ENCODE measurements at places on chromosomes 4 and X.

GRCh38 chr4:55499495-55499894 is 47.2 kb downstream of the CLOCK start:
- no peak overlapping the region for H3K4me3 ChIP-seq
- no peak overlapping the region for H3K27ac ChIP-seq
- H3K27me3 ChIP-seq = no peaks in the 10 kb centered on the region
- peaks cover 3% of the 10 kb centered on the region for H3K36me3 ChIP-seq
- peaks cover 2% of the 10 kb centered on the region for H3K4me1 ChIP-seq

GRCh38 chrX:118271775-118272174 is 74.1 kb upstream of the WDR44 start:
- H3K27me3 ChIP-seq = no peaks in the 10 kb centered on the region
- no peak overlapping the region for H3K4me3 ChIP-seq
- no peak for DNase-seq
- no peaks in the 10 kb centered on the region for H3K36me3 ChIP-seq
- no peak overlapping the region for H3K27ac ChIP-seq

DNA sequence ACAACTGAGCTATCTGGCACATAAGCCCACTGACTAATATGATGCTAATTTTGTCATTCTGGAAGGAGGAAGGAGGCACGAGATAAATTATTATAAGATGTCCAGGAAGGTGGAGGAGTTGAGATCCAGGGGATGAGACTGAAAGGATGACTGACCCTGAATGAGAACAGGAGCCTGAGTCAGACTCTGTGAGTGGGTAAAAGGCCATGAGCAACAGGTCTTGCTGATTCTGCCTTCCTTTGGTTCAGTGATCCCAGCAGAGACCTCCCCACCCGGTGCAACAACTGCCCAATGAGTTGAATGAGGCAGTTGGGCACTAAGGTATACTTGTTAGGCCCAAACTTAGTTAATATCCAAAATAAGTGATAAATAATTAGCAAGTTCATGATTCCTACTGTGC is 238.1 kb upstream of the GPC4 start:
- DNase-seq = no peak
- H3K4me3 ChIP-seq = no peak overlapping the region
- no peaks in the 10 kb centered on the region for H3K27me3 ChIP-seq
- H3K4me1 ChIP-seq = no peaks in the 10 kb centered on the region
- no peak overlapping the region for H3K27ac ChIP-seq
- H3K36me3 ChIP-seq = no peaks in the 10 kb centered on the region

DNA sequence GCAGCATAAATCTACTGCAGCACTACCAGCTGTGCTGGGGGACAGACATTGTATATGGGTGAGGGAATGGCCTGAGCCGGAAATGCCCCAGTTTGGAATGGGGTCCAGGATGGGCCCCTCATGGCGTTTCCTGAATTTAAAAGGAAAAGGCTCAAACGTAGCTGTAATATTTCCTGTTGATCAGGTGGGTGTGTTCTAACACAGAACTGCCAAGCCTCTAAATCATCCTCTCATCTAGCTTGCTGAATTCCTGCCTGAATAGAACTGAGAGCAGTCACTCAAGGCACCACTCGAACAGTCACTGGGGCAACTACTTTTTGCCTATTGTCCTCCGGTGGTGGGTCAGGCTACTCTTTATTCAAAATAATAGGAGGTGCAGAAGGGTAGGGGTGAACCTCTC is 28.7 kb downstream of the ADH6 start:
- H3K27ac ChIP-seq = no peak overlapping the region
- H3K4me1 ChIP-seq = no peaks in the 10 kb centered on the region
- no peak for DNase-seq
- H3K4me3 ChIP-seq = no peak overlapping the region

DNA sequence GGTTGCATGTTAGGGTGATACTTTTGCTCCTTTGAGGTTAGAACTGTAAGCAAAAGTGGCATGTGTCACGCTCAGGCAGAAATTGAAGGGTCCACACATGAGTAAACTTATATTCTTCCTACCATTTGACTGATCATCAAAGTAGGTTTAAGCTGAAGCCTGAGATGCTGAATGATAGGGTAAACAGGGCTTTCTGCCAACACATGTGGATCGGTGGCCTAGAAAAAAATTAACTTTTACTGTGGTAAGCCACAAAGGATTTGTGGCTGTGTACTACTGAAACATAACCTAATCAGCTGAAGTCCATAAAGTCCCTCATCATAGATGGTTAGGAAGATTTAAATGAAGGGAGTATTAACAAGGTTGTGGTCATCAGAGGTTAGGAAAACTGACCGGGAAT is 1070.1 kb downstream of the STPG2 start:
- H3K36me3 ChIP-seq = no peaks in the 10 kb centered on the region
- no peak overlapping the region for H3K4me3 ChIP-seq
- H3K27me3 ChIP-seq = no peaks in the 10 kb centered on the region
- no peak for DNase-seq
- no peaks in the 10 kb centered on the region for H3K4me1 ChIP-seq

DNA sequence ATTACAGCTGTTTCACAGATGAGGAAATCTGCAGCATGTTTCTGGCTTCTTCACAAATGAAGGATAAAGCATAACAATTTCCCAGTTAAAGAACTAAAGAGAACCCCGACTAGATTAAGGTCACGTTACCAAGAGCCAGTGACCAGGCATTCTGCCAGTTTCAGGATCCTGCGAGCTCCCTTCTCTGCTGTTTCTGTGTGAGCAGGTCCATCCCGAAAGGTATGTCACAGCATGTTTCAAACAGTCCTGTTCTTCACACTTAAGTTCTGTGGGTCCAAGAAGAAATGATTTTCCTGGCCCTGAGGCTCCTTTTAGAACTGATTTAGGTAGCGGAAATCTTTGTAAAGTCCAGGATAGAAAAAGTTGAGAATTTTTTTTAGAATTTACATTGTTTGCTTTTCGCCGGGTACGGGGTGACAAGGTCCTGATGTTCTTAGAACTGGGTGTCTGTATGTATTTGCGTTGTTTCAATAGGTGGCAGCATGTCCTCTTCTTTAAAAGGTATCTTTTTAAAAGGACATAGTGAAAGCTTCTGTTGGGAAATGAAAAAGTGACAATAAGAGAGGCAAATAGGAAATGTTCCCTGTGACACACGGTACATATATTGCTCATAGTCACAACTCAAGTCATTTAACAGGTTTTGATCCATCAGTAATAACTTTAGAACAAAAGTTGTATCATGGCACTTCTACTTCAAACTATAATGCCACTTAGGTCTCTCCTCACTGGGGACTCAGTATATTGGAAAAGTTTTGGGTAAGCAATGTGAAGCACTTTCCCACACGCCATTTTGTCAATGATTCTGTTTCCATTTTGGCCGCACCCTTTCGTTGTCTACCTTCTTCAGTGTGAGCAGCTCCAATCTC is 18.4 kb downstream of the IL21 start:
- DNase-seq = no peak
- H3K4me3 ChIP-seq = peak overlapping the region; percentile 23
- no peak overlapping the region for H3K27ac ChIP-seq
- no peaks in the 10 kb centered on the region for H3K36me3 ChIP-seq

- DNase-seq = no peak
- H3K27me3 ChIP-seq = no peaks in the 10 kb centered on the region
- no peak overlapping the region for H3K27ac ChIP-seq
- H3K4me3 ChIP-seq = no peak overlapping the region
- H3K36me3 ChIP-seq = peaks cover 27% of the 10 kb centered on the region
Measured at GRCh38 chr4:87353592-87353991, 30.9 kb upstream of the HSD17B13 start.

DNA sequence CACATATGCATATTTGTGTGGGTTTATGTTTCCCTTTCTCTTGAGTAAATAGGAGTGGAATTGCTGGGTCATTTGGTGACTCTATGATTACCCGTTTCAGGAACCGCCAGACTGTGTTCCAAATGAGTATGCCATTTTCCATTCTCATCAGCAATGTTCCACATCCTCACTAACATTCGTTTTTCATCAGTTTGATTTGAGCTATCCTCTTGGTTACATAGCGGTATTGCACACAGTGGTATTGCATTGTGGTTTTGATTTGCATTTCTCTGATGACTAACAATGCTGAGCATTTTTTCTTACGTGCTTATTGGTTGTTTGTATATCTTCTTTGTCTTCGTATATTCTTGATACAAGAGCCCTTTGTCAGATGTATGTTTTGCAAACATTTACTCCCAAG is 218.0 kb upstream of the AMOT start:
- DNase-seq = no peak
- H3K27ac ChIP-seq = no peak overlapping the region
- H3K36me3 ChIP-seq = no peaks in the 10 kb centered on the region
- no peak overlapping the region for H3K4me3 ChIP-seq

DNA sequence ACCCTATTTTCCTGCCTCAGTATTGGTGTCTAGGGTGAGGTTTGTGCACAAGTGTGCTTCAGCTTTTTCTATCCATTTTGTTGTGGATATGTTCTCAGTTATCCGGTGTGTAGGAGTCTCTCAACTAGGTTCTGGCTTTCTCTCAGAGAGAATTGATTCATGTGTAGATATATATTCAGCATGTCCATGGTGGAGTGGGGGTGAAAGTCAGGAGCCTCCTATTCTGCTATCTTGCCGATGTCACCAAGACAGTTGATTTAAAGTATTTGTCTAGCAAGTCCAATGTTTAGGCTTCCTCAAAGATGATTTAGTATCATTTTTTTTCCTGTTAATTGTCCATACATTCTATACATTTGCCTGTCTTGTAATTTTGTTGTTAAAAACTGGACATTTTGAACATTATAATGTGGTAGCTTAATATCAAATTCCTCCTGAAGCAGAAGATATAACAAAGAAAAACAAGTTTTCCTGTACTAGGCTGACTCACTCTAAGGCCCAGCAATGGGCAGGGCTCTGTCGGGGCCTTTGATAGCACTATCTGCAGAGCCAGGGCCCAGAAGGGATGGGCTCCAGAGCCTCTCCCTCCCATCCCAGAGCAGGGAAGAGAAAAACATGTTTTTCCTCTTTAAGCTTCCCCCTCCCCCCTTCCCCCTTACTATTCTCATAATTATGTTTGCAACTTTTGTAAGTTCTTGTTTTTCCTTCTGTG is 37.6 kb downstream of the GLUD2 start:
- no peak for DNase-seq
- H3K4me3 ChIP-seq = no peak overlapping the region
- H3K27me3 ChIP-seq = no peaks in the 10 kb centered on the region
- no peak overlapping the region for H3K27ac ChIP-seq
- no peaks in the 10 kb centered on the region for H3K4me1 ChIP-seq
- H3K36me3 ChIP-seq = no peaks in the 10 kb centered on the region

GRCh38 chrX:153818571-153819383 is 11.6 kb downstream of the PDZD4 start:
- peak; percentile 51 for DNase-seq
- no peaks in the 10 kb centered on the region for H3K36me3 ChIP-seq
- peaks cover 29% of the 10 kb centered on the region for H3K4me1 ChIP-seq
- no peak overlapping the region for H3K27ac ChIP-seq
- peaks cover 18% of the 10 kb centered on the region for H3K27me3 ChIP-seq
- peak overlapping the region; percentile 57 for H3K4me3 ChIP-seq

DNA sequence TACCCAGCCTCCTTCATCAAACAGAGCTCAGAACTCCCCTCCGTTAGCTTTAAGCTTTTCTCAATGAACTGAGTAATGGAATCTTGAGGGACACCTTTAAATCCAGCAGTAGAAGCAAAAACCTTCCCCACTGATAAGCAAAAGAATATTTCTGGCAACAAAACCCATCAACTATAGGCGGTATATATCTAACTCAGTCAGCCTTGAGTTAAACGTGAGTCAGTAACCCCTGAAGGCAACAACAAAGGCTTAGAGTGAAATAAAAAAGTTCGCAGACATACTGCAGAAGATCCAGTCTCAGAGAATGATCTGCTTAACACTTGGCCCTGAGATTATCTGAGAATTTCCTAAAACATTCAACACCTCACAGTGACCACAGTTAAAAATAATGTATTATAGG is 77.2 kb downstream of the DMD start:
- no peaks in the 10 kb centered on the region for H3K4me1 ChIP-seq
- DNase-seq = no peak
- no peak overlapping the region for H3K27ac ChIP-seq
- no peak overlapping the region for H3K4me3 ChIP-seq

GRCh38 chr4:10605031-10605430 is 79.5 kb downstream of the CLNK start:
- no peaks in the 10 kb centered on the region for H3K4me1 ChIP-seq
- H3K27ac ChIP-seq = no peak overlapping the region
- H3K27me3 ChIP-seq = no peaks in the 10 kb centered on the region
- no peak overlapping the region for H3K4me3 ChIP-seq
- DNase-seq = no peak

DNA sequence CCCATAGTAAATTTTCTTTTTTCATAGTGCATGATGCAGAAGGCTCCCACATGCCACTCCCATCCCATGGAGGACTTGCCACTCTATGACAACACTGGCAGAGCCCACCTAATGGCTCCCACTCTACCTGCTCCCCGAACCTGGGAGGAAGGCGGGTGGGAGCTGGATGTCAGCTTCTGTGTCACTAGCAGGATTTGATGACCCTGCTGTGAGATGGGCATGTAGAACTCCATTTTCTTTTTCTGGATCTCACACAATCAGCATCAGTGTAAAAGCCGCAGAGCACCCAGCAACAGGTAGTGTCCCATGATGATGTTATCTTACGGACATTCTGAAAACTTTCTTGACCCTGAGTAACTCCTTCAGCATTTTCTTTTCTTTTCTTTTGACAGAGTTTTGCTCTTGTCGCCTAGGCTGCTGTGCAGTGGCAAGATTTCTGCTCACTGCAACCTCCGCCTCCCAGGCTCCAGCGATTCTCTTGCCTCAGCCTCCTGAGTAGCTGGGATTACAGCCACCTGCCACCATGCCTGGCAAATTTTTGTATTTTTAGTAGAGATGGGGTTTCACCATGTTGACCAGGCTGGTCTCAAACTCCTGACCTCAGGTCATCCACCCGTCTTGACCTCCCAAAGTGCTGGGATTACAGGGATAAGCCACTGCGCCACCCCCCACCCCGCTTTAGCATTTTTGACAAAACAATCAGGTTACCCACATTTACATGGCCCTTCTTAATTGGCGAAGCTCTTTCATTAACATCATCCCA is 15.0 kb upstream of the ADH1A start:
- no peak overlapping the region for H3K27ac ChIP-seq
- no peaks in the 10 kb centered on the region for H3K27me3 ChIP-seq
- no peak for DNase-seq

GRCh38 chr4:45358573-45359506 is 632.5 kb upstream of the GNPDA2 start:
- DNase-seq = no peak
- H3K27ac ChIP-seq = no peak overlapping the region
- H3K4me1 ChIP-seq = no peaks in the 10 kb centered on the region
- no peaks in the 10 kb centered on the region for H3K36me3 ChIP-seq

GRCh38 chr4:113962016-113962347 is 17.5 kb downstream of the ARSJ start:
- H3K4me1 ChIP-seq = no peaks in the 10 kb centered on the region
- no peak overlapping the region for H3K27ac ChIP-seq
- H3K36me3 ChIP-seq = no peaks in the 10 kb centered on the region
- H3K27me3 ChIP-seq = peaks cover 17% of the 10 kb centered on the region
- DNase-seq = no peak
